ENCODE measurements at places on chromosomes 5 and 9. TPM values are rescaled to one million over a fixed set of nuclear protein-coding genes. Genes with fewer than 3 reads are reported as not detected.

The NUTM2G gene
- polyA plus RNA-seq: not detected

- no peak for DNase-seq
Observed at GRCh38 chr5:37776826-37777225, 63.0 kb downstream of the GDNF start.

- DNase-seq: no peak
Observed at GRCh38 chr9:35763181-35763580, 9.1 kb upstream of the MSMP start.

DNA sequence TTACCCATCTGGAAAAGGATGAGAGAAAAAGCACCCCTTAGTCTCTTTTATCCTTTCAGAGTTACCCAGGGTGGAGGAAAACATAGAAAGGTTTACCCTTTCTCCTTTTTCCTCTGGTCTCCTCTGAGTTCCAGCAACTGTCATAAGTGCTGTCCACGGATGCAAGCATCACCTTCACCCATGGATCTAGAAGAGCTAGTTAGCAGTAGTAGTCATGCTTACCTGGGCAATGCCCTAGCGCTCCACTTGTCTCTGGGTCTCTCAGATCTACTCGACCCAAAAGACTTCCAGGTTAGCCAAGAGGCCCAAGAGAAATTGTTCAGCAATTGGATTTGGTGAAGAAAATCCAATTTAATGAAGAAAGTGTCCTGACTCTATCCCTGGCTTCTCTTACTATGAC, 656.2 kb upstream of the PTPRD start:
- no peak for DNase-seq

- peak; percentile 56 for DNase-seq
Observed at GRCh38 chr9:37972351-37972848, 68.5 kb upstream of the SLC25A51 start.

DNA sequence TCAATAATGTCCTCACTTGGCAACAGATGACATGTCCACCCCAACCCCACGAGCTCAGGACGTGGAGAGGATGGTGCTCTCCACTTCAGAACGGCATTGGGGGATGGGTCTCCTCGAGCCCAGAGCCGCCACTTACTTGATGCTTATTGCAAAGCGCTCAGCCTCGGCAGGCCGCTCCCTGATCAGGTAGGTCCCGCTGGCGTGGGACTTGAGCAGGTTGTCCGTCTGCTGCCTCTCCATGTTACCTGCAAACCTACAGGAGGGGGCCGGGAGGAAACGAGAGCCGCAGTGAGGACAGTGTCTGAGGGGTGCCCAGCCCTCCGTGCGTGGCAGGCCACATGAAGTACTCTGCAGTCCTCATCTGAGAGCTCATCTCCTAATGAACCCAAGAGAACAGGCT, 36.6 kb upstream of the SARDH start:
- DNase-seq: no peak

DNA sequence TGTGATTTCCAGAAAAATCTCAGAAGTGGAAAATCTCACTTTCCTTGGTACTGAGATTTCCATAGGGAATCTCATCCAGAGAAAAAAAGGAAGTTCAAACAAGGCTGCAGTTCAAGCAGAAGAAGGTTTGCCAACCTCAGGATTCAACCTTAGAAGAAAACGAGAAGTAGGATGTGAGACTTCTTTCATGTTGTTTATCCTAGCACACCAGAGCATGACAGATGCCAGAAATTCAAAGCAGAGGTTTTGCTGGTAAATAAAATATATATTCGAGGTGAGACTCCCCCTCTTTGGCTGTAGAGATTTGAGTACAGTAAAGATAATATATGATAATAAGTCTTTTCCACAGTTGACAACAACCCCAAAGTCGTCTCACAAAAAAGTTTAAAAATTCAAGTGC, 116.9 kb upstream of the SMC2 start:
- DNase-seq: no peak

The COL23A1 gene
- polyA plus RNA-seq: 0.83 TPM

The SERF1A gene
- polyA plus RNA-seq: 1.4 TPM

DNA sequence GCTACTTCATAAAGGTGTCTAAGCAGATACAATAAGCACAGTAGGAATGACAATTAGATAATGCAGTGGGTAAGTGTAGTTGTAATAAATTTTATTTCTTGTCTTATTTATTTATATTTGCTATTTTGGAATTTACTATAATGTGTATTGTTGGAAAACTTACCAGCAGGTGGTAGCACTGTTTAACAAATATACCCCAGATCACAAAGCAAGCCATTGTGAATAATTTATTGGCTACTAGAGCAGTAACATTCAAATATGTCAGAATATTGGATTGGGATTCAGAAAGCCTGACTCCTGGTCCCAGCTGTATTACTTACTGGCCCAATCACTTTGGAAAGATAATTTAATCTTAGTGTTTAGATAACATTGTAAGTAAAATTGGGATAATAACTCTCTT, 78.0 kb downstream of the ISOC1 start:
- peak; percentile 57 for DNase-seq

DNA sequence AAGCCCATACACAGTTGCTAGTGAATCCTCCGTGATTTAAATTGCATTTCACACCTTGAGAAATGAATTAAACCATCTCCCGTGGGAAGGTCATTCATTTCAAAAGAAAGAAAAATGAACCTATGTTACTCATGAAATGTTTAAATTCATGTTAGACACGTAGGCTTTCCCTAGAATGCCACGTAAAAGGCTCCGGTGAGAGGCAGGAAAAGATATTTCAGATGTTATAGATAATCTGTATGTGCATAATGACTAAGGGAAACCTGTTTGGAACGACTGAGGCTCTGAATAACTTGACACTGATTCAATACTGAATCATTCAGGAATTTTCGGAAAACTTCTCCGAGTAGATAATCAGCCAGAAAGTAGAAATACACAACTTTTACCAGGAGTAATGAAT, 134.3 kb upstream of the ICE1 start:
- DNase-seq: no peak

GRCh38 chr5:55438998-55439397, 95.8 kb downstream of the PLPP1 start:
- DNase-seq: no peak

DNA sequence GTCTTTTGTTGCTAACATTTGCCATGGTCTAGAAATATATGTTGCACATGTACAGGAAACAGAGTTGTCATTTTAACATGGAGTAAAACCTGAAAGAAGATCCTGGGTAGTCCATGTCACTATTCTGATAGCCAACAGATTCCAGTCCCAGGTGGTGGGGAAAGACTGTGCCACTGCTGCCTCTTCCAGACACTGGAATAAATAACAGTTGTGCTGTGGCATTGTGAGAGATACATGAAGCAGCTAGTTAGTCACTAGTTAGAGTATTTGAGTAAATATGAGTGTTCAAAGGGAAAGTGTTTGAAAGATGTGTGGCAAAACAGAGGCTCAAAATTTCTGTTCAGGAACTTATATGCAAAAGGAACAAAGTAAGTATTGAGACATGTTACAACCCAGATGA, 1408.3 kb downstream of the EFNA5 start:
- DNase-seq: no peak

GRCh38 chr9:20564650-20565049, 57.6 kb downstream of the MLLT3 start:
- DNase-seq: no peak

DNA sequence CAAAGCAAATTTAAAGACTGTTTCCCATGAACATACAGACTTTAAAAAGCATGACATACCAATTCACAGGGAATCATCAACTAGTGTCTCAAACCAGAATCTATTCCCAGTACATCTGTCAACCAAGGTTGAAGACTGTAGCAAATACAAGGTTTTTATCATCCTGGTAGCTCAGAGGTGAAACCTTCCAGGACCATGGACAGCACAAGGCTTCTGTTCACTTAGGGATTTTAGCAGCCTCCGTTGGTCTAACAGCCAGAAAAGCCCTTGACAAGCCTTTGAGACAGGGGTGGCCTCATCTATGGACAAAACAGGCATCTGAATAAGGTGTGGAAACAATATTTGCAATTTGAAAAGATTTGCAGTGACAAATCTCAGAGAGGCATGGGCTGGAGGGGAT, 119.0 kb downstream of the TRIM32 start:
- no peak for DNase-seq

DNA sequence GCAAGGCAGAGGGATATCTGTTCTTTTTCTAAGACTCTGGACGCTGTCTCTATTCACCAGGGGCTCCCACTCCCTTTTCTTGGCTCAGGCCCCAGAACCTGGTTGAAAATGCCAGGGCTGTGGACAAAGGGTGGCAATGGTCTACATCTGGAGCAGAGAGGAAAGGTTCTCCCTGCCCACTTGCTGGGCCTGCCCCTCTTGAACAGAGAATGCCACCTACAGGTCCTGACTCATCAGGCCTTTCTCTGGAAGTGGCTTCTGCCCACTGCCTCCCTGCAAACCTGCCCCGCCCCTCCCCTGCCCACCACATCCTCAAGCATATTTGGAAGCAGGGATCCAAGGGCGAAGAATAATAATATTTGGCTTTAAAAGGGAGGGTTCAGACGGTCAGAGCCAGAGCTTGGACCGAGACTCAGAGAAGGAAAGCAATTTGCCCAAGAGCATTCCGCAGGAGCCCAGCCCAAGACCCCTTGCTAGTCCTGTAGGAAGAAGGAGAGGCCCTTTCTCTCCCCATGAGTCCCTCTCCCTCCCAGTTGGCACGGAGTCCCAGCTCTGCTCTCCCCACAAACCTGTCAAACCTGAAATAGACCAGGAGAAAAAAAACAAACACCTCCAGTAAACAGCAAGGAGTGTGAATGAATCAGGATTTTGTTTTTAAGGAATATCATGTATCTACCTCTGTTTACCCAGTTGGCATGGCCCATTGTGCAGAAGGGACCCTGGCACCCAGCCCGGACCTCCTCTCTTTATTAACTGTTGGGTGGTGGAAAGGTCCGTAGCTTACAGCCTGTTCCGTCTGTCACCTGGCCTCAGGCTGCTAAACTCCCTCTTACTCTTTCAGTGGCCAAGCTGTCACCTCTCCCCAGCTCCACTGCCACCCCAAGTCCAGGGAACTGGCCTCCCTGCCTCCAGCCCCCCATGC, 37.7 kb upstream of the STXBP1 start:
- DNase-seq: peak; percentile 97

DNA sequence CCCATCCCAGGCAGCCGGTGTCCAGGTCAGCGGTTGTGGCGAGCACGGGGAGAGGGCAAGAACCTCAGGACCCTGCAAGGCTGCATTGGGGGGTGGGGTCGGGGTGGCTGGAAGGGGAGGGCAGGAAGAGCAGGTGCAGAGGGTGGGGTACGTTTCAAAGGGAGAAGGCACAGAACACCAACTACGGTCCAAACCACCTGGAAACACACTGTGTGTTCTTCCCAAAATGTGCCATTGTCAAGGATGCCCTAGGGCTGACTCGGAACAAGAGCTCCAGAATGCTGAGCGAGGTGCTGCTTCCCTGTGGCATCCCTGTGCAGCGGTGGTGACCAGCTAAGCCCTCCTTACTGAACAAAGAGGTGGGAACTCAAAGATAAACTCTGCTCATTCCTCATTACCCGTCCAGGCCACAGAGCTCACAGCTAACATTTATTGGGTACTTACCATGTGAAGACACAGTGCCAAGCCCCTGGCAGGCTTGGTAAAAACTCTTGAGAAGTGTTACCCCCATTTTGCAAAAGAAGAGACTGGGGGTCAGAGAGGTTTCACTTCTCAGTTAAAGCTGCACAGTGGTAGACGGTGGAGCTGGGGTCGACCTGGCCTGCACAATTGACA, 153.8 kb downstream of the COL23A1 start:
- no peak for DNase-seq

- peak; percentile 27 for DNase-seq
Observed at GRCh38 chr5:72647806-72648205, 140.6 kb upstream of the ZNF366 start.

GRCh38 chr5:143594902-143595818, 191.7 kb upstream of the NR3C1 start:
- DNase-seq: no peak

The ANKS6 gene
- 16.8 TPM for polyA plus RNA-seq

- no peak for DNase-seq
Observed at GRCh38 chr5:94281236-94281801, 337.1 kb downstream of the KIAA0825 start.

DNA sequence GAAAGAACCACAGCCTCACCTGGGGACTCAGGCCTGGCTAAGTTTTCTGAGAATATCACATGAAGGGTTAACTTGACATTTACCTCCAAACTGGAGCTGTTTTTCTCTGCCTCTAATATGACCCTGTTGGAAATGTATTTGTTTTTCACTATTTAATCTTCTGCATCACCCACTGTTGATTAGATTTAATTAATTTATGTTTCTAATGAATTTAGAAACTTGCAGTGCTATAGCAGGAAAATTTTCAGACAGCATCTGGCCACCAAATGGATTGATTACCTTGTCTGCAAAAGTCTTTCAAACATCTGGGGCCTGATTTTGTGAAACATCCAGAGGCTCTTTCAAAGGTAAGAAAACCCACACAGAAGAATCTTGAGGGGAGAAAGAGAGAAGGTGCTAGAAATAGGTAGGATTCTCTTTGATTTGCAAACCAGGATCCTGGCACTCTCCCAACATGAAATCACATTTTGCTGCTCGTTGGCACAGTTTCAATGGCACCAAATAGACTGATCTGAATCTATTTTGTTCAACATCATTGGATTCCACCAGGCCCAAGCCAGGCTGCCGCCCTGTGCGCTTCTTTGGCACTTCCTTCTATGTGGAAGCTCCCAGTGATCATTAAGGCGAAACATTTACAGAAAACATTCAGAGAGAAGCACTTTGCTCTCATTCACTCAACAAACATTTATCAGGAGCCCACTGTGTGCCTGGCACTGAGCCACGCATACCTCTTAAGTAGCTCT, 157.3 kb downstream of the PPP2R2B start:
- DNase-seq: no peak

GRCh38 chr9:22446589-22446949, at the start of gene DMRTA1:
Gene DMRTA1, plus strand, starts transcription at chr9:22446824. Its CDS starts 242 bp downstream, at chr9:22447066.
- peak; percentile 87 for DNase-seq

DNA sequence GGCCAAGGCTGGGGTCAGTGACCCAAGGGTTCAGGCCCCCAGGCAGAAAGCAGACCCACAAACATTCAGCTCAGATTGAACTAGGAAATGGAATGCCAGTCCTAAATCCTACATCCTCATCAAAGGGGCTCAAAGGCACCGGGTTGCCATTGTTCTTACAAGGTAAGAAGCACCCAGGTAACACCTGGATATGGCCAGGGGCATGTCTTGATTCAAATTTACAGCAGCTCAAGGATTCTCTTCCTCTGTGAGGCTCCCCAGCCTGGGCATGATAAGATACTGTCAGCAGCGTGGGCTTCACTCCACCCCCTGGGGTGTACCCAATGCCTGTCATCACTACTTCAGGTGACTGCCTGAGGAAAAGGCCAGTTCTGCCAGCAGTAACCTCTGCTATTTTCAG, 92.1 kb upstream of the FSTL4 start:
- DNase-seq: no peak

DNA sequence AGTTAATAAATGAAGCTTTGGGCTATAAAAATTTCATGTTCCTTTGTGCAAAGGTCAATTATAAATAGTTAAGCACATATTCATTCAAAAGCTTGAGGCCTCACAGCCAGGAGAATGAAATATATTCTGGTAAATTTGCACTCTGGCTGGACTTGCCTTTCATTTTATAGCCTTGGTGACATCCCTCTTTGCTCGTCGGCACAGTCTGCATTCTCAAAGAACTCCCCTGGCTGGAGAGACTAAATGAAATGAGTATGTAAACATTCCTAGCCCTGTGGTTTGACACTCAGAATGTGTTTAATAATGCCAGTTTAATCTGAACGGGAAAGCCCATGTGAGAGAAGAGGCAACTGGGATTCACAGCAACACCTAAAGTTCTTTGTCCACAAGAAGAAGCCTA, 285.6 kb downstream of the BRINP1 start:
- DNase-seq: no peak

All from stomach (tissue), 19 donors.